ENCODE measurements at places on chromosomes 3 and 15. TPM values are rescaled to one million over a fixed set of nuclear protein-coding genes. Genes with fewer than 3 reads are reported as not detected.

Gene GMPS
- polyA plus RNA-seq, result 74.9 TPM

Gene OR5K2
- not detected for polyA plus RNA-seq

Gene FANCD2OS
- polyA plus RNA-seq, result not detected

Gene PLAAT1
- polyA plus RNA-seq, result not detected

Gene ANKRD34C
- polyA plus RNA-seq, result not detected

Gene GOLGA6B
- polyA plus RNA-seq, result not detected

DNA sequence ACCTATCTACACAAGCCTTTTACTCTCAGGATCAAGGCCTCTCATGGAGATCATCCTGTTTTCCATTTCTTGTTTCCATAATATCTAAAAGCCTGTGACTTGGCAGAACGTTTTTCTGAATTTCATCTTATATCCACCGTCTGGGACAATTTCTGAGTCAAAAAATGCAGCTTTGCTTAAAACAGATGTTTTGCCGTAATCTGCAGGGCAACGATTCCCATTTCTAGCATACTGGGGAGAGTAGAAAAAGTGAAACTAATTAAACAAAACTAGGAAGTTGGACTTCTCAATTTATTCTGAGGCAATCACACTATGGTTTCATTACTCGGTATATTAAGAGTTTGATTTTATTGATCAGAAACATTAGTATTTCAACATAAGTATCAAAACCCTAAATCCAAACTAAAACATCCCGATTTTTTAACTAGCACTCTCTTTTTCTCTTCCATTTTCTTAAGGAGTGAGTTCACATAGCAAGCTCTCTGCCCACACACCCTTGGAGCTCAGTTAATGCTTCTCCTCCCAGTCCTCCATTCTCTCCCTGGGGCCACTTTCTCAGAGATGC lies 33.6 kb downstream of the SPATA12 start:
- DNase-seq, result no peak

DNA sequence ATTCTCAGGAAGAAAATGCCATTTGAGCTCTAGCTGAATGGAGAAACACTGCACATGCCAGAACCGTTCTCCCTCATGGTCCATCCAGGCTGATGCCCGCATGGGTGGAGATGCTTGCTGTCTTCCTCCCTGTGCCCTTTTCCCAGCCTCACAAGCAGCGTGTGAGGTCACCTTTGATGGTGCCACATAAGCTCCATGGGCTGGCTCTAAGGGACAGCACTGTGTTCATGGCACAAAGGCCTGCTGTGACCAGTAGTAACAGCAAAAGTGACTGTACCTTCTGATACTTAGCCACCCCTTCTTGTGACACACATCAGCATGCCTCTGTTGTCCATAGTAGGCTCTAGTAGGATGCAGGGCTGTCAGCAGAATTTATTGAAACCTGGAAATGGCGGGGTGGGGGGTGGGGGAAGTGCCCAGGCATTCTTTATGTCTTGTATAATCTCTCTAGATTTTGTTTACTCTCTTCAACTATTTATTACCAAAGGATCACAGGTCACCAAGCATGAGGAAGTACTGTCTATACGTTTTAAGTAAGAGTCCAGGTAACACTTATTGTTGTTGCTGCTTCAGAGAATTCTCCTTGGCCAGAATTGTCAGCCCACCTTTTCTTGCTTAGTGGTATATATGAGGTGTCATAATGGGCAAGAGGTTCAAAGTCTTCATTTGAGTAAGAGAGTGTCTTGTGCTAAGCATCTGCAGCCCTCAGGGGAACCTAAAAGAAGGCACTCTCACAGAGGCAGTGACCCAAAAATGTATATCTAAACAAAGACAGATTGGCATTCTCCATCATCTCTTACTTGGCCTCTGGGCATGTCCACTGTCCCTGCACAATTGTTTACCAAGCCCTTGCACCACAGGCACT lies 56.5 kb downstream of the RAB7A start:
- no peak for DNase-seq

DNA sequence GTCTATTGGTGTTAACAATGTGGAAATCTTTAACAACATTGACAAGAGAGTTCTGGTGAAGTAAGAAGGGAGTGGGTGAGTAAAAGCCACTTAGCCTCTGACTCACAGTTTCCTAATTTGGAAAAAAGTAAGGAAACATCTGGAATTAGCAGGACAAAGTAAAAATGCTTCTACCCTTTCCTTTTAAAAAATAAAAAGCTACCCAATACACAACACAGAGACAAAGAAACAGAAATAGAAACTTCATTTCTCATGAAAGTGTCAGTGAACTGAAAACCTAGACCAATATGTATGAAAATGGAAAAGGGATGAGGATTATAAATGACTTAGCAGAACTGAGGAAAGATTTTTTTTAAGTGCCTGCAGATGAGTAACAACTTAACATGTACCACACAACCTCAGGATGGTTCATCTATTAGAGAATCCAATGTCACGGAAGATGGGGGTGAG lies 65.4 kb downstream of the SSR3 start:
- DNase-seq, result no peak

GRCh38 chr3:115819785-115820384 lies 196.6 kb downstream of the GAP43 start:
- peak; percentile 63 for DNase-seq

DNA sequence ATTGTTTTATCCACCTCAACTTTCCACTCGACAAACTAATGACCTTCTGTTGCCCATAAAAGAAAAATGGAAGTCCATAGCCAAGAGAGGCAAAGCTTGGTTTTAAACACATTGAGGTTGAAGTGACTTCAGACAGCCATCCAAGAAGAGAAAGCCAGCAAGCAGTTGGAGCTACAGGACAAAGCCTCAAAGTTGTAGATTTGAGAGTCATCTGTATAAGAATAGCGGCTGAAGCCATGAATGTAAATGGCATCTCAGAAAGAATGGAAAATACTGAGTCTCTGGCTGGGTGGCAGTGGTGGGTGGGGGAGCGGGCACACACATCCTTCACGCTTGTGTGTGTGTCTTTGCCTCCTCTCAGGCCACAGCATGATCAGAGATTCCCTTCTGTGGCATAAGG lies 124.1 kb upstream of the CHRM5 start:
- no peak for DNase-seq
